ENCODE measurements at places on chromosomes 3 and 15.

- DNase-seq, result no peak
Measured at GRCh38 chr3:38655708-38656300, 6.3 kb upstream of the SCN5A start.

GRCh38 chr15:31151301-31152233 lies 50.0 kb upstream of the TRPM1 start:
- no peak for DNase-seq

DNA sequence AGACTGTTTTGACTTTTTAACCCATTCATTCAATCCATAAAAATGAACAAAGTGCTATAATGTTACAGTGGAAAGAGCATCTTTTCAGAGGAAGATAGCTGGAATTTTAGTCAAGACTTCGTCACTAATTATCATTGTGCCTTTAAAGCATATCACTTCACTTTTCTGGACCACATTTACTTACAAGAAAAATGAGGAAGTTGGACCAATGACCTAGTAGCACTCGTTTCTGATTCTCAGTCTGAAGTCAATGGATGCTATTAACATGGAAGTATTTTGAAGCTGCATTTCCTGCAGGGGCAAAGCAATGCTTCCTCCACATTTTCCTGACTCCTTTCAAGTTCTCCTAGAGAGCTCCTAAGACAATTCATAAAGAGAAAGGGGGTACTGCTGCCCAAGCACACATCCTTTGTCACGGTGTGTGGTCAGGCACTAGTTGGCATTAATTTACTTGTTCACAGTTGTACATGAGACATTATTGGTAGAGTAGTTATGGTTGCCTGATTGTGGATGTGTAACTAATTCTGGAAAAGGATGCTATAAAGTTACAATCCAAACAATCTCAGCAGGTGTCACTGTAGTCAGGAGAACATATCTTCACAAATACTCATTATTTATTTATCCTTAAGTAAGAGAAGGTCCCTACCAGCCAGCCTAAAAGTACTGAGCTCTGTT lies 1049.1 kb downstream of the FHIT start:
- DNase-seq, result no peak

- DNase-seq, result no peak
Measured at GRCh38 chr3:66083096-66083678, 44.5 kb upstream of the MAGI1 start.

- DNase-seq, result no peak
Measured at GRCh38 chr3:41920406-41920965, 41.4 kb downstream of the ULK4 start.

DNA sequence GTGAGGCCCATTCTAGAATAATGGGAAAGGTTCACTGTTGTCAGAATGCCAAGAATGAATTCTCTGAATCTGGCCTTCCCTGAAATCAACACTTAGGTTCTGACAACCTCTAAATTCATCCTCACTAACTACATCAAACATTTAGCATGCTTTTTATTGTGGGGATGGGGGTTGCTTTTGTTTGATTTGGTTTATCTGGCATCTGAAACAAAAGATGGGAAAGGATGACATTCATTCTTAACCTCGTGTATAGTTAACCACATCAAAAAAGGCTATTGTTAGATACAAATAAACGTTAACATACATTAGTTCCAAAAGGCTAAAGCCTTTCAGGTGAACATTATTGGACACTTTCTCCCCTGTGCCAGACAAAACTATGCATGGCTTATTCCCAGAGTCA lies 357.3 kb downstream of the FHIT start:
- no peak for DNase-seq

DNA sequence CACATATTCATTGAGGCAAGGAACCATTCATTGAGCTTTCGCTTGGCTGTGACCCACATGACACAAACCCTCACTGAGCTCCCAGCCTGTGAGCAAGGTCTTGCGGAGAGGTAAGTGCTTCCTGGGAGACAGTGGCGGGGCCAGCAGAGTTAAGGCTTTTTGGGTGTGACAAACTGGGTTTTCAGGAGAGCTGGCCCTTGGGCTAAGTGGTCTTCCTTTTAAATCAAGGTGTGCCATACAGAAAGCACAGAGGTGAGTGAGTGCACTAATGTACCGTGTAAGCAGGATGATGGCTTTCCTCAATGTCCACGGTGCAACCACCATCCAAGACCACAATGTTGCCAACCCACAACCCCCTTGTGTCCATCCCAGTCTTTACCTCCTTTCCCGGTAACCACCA lies 28.6 kb downstream of the POMGNT2 start:
- no peak for DNase-seq

DNA sequence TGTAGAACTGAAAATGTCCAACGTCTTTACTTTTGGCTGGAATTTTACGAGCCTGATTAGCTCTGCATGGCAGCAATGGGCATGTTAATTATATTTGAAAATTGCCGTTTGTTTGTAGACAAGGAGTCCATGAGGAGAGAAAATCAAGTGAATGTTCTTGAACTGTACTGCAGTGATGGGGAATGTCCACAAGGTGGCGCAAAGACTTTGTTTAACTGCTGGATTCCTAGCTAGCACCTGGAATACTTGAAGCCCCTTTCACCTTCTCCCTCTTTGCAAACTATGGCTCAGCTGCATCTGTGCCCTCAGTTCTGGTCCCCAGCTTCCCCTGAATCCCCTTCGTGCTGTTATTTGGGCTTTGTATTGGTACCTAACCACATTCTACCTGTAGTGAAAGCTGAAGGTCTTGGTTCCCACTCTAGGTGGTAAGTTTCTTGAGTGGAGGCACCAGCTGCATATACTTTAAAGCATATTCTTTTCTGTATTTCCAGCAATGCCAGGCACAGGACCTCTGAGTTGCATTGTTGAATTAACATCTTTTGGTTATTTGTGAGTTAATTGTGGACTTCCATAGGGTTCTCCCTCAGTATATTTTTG lies 25.3 kb downstream of the EXOG start:
- DNase-seq, result peak; percentile 69

GRCh38 chr3:4757575-4758248 lies 221.5 kb upstream of the BHLHE40 start:
- DNase-seq, result no peak

GRCh38 chr15:64751464-64751863 lies 23.9 kb downstream of the RBPMS2 start:
- DNase-seq, result no peak

GRCh38 chr3:67325231-67325630 lies 327.1 kb downstream of the KBTBD8 start:
- no peak for DNase-seq

GRCh38 chr3:149609595-149609994 lies 48.2 kb downstream of the WWTR1 start:
- DNase-seq, result no peak

DNA sequence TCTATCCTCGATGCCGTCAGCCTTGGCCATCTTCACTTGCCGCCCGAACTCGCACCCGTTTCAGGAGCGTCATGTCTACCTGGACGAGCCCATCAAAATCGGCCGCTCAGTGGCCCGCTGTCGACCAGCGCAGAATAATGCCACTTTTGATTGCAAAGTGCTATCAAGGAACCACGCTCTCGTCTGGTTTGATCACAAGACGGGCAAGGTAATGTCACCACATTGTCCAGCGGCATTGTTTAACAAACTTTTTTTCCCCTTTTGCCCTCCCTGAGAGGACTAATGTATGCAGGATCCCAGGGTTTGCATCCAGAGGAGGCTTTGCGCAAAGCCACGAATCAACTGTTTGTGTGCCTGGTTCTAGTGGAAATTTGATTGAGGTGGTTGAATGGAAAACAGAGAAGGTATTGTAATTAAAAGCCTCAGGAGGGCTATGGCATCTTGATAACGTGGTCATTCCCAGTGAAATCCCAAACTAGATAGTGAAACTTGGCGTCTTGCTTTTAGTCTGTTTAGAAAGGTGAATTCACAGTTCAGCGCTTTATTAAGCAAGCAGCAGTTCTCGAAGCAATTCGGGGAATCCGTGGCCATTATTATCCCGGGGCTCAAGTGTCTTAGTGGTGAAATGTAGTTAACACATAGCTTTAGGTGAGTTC lies 1.7 kb downstream of the SLMAP start:
- DNase-seq, result peak; percentile 19

GRCh38 chr3:158718490-158719170 lies 13.6 kb downstream of the RARRES1 start:
- peak; percentile 56 for DNase-seq

DNA sequence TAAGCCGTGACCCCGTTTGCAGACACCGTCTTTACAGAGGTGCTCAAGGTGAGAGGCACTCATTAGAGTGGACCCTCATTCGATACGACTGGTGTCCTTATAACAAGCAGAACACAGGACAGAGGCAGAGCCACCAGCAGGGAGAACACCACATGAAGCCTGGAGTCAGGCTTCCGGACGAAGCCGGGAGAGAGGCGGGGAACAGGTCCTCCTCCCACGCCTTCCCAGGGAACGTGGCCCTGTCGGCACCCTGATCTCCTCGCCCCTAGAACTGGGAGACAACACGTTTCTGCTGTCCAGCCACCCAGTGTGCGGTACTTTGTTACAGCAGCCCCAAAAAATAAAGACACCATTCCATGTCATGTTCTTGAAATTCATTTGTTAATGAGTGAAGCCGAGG lies 33.6 kb downstream of the ZDHHC19 start:
- DNase-seq, result no peak

DNA sequence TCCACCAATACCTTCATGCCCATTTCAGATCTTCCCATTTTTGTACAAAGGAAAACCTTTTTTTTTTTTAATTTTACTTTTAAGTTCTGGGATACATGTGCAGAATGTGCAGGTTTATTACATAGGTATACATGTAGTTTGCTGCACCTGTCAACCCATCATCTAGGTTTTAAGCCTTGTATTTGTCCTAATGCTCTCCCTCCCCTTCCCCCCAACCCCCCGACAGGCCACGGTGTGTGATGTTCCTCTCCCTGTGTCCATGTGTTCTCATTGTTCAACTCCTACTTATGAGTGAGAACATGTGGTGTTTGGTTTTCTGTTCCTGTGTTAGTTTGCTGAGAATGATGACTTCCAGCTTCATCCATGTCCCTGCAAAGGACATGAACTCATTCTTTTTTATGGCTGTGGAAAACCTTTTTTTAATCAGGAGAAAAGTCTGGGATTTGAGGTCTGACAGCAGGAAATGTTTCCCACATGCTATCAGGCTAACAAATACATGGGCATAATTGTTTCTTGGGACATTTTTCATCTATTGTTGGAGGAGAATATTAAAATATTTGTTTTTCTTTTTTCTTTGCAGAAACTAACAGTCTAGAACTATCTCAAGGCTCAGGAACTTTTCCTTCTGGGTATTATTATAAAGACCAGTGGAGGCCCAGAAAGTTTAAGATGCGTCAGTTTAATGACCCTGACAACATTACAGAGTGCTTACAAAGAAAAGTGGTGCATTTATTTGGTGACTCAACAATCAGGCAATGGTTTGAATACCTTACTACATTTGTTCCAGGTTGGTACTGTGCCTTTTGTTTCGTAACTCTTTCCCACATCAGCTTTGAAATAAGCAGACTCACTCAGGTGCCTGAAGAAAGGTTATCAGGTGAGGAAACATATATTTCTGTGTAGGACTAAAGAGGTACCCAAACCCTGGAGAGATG lies 32.8 kb upstream of the NFKBIZ start:
- DNase-seq, result no peak

- no peak for DNase-seq
Measured at GRCh38 chr3:20078194-20078714, 38.0 kb downstream of the KAT2B start.

DNA sequence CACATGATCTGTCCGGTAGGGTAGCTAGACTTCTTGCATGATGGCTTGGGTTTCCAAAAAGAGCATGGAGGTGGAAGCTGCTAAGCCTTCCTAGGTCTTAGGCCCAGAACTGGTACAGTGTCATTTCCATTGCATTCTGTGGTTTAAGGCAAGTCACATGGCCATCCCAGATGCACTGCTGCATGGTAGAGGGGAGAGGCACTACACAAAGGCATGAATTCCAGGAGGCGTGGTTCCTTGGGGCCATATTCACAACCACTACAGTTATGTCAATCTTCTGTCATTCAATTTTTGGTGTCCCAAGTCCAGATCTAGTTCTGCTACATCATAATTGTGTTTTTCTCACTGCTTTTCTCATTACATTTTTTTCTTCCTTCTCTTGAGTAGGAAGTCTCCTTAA lies 122.2 kb upstream of the CHRM5 start:
- DNase-seq, result no peak

- DNase-seq, result no peak
Measured at GRCh38 chr3:73176941-73177340, 115.5 kb downstream of the EBLN2 start.

GRCh38 chr3:51963951-51964451 lies 3.3 kb downstream of the PCBP4 start:
- DNase-seq, result peak; percentile 81

All from femur (tissue), 1 donor.